ENCODE measurements at places on chromosomes 7 and 10. TPM values are rescaled to one million over a fixed set of nuclear protein-coding genes. Genes with fewer than 3 reads are reported as not detected.

ATRNL1 gene
- total RNA-seq = 22.4 TPM

SFMBT2 gene
- total RNA-seq = 9.4 TPM

ENO4 gene
- not detected for total RNA-seq

TRIM74 gene
- 0.28 TPM for total RNA-seq

LRIT1 gene
- total RNA-seq = 0.10 TPM

INMT gene
- 39.0 TPM for total RNA-seq

LIPK gene
- total RNA-seq = not detected

SRI gene
- 72.0 TPM for total RNA-seq

ZNF117 gene
- 2.6 TPM for total RNA-seq

TWIST1 gene
- total RNA-seq = 0.45 TPM

PTF1A gene
- not detected for total RNA-seq

MOGAT3 gene
- not detected for total RNA-seq

TMEM72 gene
- not detected for total RNA-seq
